NCI-H510A treated with DMSO at 0.1 percent for 48 hours (cell line): ENCODE measurements at places on chromosomes 4 and X.
A peak's percentile ranks its signal among the peaks of the same experiment; 100 is the strongest.

DNA sequence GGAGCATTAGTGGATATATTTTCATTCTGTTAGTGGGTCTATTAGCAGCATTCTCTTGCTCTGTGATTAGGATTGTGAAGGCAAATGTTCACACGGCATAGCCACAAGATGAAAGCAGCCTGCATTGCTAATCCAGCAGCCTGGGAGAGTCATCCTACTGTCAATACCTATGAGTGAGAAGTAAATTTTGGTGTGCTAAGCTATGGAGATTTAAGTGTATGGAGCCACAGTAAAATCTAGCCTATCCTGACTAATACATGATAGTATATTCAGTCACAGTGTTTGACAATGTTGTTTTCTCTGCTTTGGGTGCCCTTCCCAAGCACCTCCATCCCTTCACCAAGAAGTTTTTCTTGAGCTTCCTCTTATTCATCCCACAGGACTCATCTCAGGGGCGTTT is 47.2 kb upstream of the TMPRSS11F start:
- no peak for DNase-seq

DNA sequence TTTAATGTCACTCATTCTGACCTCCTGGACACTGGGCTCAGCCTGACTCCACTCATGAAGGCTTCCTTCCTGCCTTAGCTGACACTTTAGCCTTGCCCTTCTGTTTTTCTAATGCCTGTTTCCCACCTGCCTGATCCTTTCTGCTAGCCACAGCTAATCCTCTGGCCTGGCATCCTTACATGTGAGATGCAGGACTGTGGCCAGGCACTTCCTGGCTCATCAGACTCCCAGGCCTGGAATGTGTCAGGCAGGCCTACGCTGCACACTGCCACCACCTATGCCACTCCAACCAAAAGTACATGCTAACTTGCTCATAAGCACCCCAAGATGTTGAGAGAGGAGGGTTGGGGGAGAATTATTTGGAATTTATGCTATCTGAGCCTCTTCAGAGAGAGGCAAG is 138.8 kb upstream of the NALF2 start:
- DNase-seq = no peak

GRCh38 chr4:55447108-55447708 is 51.5 kb downstream of the TMEM165 start:
- no peak for DNase-seq

DNA sequence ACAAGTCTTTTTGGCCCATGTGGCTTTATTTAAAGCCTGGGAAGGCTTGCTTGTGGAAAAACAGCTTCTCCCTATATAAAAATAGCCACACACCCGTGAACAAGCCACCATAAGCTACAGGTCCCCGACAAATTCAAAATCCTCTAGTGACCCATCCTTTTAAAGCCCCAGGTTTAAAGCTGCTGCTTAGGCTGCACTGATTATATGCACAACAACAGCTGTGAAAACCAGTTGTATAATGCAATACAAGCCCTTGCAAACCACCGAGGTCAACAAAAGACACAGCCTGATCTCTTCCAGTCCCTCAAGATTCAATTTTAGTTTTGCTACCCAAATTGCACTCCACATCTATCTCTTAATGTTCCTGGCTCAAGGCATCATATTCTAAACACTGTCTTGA is 186.0 kb upstream of the WDFY3 start:
- no peak for DNase-seq

DNA sequence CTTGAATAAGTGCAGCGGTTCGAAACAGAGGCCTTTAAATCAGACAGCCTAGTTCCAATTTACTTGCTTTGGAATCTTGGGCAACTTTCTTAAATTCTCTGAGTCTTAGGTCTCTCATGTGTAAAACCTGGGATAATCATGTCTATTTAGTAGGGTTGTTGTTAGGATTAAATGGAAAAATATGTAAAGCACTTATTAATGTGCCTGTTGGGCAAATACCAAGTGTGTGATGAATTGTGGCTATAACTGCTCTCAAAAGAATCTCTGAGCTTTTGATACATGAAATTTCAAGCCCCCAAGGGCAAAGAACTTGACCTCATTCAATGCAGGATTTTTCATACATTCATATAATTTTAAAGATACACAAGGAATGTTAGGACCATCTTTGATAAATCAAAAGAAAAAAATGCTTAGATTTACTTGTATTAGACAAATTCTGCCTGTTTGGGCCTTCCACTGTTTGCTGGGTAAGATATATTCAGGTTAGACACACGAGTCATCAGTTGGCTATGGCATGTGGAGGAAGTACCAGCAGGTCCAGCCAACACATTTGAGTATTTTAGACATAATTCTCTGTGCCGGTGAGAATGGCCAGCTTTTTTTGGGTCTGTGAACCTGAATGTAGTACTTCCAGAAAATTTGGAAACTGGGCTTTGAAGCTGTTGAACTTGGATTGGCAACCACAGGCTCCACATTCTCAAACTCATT is 241.4 kb upstream of the CNKSR2 start:
- no peak for DNase-seq

DNA sequence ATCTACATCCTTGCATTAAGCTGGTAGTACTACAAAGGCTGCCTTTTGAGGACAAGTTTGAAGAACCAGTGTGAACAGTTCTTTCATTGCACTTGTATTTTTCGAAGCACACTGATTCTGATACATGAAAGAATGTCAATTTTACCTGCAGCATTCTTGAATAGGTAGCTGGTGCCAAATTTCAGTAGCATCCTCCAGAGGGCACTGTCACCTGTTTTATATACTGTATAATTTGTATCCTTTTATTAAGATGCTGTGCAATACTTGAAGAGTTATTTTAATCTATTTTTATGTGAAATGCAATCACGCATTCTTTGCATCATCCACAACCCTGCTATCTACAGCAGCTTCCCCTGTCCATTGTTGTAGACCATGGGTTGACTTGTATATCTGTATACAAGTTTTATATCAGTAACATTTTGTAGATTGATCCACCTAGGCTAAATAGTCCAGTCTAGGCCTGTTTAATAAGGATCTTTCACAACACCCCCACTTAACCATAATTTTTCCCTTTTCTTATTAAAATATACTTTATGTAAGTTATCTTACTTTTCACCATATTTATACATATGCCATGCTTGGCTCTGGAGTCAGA is 325.7 kb downstream of the PCDH7 start:
- DNase-seq = peak; percentile 16

DNA sequence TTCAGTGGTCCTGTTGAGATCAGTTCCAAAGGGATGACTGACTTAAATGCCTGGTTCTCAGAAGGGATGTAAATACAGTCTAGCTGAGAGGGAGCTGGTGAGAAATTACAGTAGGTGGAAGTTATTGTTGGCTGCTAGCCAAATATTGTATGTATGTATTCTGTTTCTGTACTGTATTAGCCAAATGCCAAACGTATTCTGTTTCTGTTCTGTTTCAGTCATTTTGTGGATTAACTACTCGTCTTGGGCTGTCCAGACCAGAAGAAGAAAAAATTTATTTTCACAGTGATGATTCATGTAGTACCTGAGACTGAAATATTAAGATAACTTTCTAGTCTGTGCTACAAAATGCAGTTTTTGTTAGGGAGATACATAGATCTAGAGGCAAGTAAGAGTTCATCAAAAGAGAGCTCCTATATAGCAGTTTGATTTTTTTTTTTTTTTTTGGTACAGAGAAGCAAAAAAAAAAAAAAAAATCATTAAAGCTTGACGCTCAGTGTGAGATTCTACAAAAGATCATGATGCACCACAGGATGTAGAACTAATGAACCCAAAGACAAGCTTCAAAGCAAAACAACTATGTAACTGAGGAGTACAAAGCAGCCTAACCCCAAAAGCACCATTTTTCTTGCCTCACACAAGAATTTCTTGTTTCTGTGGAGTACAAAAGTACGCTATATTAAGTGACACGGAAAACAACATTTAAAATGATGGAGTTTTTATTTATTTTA is 54.8 kb downstream of the CASP6 start:
- DNase-seq = no peak

GRCh38 chrX:6129195-6129594 is 99.5 kb downstream of the NLGN4X start:
- DNase-seq = no peak

DNA sequence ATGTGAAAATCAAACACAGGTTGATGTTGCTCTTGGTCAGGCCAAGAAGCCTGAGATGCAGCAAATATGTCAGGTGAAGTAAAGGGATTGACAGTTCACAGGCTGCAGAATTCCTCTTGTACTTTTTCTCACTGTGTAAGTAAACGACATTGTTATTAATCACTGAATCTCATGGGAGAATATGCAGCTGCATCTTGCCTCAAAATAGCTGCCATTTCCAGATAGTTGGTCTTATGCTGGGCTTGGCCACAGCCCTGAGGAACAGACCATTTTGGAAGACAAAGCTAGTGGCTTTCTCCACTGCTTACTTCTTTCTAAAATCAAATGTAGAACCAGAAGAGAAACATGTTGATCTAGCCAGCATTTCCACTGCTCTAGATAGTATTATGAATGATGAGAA is 403.4 kb upstream of the NR3C2 start:
- DNase-seq = no peak

- DNase-seq = no peak
Measured at GRCh38 chr4:112284662-112285411, 867 bp downstream of the TIFA start.

GRCh38 chr4:102586644-102587021 is 85.5 kb downstream of the NFKB1 start:
- DNase-seq = no peak

GRCh38 chr4:101141230-101141629 is 206.1 kb downstream of the PPP3CA start:
- DNase-seq = no peak

DNA sequence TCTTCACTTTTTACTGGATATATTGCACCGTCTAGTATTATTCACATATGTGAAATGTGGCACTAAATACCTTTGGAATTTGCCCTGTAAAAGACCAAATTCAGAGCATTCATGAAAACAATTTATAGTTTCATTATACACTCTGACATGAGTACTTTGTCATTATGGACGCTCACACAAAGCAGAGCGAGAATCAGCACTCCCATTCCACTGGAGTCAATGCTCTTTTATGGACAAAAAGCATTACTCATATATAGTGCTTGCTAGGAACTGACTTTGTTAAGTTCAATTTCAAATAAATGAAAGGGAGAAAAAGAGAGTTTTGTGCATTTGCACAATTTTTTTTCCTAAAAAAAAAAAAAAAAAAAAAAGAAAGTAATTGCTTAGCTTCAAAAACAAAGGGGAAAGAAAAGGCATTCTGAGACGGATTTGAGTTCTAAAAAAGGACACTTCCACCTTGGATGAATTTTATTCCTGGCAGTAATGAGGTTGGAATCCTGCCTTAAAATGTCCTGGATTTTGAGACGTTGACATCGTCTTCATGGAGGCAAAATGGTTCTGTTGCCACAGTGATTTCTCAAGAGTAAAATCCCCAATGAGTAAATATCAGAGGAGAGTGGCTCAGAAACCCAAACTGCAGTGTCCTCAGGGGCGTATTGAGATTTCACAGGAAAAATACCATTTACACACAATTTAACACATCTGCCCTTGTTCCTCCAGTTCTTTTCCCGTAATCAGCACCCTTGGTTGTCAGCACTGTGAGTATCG is 34.8 kb downstream of the CCDC149 start:
- no peak for DNase-seq

DNA sequence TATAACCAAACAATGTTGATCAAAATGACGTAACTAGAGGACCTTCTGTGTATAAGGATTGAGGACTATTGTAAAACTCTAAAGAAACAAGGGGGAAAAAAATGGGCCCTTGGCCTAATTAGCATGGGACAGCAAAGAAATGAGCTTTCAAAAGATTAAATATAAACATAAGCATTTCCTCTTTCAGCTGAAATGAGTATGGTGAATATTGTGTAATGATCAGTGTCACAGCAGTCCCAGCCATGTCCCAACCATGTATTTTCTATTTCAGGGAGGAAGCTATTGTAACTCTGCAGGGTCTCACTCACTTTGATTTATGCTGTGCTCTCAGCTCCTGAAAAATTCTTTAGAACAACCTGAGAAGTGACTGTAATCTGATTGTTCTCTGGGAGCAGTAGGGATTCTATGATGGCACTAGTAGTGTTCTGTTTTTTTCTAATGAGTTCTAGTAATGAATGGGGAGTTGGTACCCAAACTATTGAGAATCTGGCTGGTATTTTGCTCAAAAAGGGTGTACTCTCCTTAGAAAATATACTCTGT is 25.8 kb downstream of the ANXA10 start:
- DNase-seq = no peak

DNA sequence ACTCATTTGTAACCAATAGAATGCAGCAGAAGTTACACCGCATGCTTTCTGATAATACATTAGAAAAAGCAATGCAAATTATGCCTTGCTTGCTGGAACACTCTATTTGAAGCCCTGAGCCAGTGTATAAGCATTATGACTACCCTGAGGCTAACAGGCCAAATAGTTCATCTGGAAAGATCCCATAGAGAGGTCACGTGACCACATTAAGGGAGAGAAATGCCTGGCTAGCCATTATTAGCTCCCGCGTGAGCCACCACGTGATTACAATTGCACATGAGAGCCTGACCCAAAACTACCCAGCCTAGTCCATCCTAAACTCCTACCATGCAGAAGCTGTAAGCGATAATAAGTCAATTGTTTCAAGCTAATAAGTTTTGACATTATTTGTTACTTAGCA is 472.9 kb upstream of the GALNTL6 start:
- no peak for DNase-seq

DNA sequence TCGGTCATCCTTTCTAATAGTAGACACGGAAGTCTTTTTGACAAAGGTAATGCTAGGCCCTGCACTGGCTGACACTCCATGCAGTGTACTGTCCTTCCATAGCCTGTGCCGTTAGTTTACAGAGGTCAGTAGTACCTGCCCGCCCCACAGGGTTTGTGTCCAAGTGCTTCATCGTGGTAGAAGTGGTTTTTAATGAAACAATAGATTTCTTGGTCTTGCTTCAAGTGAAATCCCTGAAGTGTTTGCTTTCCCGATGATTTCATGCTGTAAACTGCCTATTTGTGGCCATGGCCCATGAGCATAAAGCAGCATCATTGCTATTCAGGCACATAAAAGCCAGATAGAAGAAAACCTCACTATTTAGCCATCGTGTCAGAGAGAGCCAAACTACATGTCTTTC is 139.3 kb downstream of the GPR143 start:
- DNase-seq = peak; percentile 33

DNA sequence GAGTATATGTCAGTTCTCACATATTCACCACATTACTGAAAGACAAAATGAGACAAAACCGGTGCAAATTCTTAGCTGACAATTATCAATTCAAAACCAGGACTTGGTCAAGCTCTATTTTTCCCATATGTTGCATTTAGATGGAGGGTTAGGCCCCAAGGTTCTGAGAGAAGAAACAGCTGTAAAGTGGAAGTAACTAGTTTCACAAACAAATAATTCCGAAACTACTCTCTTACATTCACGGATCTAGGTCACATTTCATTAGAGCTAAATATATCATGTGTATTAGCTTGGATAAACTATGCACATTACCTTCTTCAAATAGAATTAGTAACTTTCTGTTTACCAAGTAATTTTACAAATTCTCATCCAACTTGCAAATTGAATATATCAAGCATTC is 3.7 kb upstream of the GABRA2 start:
- no peak for DNase-seq

DNA sequence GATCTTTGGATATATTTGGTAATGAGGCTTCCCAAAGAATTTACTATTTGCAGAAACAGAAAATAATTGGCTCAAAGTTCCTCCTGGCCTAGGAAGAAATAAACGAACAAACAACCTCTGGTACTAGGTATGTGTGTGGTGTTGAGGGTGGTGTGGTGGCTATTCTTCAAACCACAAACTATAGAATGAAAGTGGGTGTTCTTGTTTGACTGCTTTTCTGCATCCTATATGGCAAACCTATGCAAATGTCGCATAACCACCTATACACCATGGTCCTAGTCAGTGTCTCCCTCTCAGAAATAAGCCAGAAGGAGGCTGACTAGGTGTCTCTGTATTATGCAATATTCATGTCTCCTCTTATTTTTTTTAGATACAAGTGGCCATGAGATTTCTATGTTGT is 106.6 kb upstream of the PCDH18 start:
- no peak for DNase-seq
